ENCODE measurements at places on chromosomes 13 and 19.

GRCh38 chr13:35448465-35448864 lies 28.0 kb downstream of the MAB21L1 start:
- DNase-seq, result no peak

- no peak for DNase-seq
Measured at GRCh38 chr19:38394488-38394887, 6.0 kb downstream of the SPRED3 start.

DNA sequence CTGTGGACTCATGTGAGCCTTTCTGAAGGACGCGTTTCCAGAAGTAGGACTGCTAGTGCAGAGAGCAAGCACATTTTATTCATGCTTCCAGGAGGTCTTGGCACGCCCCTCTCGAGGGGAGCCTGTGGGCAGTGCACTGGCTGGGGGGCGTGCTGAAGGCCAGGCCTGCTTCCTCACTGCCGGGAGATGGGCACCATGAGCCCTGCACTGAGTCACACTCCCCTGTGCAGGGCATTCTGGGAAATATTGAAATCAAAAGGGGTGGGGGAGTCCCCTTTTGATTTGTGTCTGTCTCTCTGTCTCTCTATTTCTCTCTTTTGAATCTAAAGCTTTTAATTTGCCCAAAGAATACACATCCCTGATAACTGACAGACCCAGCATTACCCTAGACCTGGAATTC lies 34.0 kb downstream of the DPF1 start:
- no peak for DNase-seq

GRCh38 chr13:28012383-28012782 lies 23.9 kb upstream of the URAD start:
- DNase-seq, result no peak

- no peak for DNase-seq
Measured at GRCh38 chr13:20125783-20126165, 35.1 kb downstream of the GJA3 start.

GRCh38 chr19:29381353-29382203 lies 144.2 kb upstream of the VSTM2B start:
- DNase-seq, result no peak

GRCh38 chr19:10517760-10518443 lies 655 bp upstream of the S1PR5 start:
- DNase-seq, result no peak

DNA sequence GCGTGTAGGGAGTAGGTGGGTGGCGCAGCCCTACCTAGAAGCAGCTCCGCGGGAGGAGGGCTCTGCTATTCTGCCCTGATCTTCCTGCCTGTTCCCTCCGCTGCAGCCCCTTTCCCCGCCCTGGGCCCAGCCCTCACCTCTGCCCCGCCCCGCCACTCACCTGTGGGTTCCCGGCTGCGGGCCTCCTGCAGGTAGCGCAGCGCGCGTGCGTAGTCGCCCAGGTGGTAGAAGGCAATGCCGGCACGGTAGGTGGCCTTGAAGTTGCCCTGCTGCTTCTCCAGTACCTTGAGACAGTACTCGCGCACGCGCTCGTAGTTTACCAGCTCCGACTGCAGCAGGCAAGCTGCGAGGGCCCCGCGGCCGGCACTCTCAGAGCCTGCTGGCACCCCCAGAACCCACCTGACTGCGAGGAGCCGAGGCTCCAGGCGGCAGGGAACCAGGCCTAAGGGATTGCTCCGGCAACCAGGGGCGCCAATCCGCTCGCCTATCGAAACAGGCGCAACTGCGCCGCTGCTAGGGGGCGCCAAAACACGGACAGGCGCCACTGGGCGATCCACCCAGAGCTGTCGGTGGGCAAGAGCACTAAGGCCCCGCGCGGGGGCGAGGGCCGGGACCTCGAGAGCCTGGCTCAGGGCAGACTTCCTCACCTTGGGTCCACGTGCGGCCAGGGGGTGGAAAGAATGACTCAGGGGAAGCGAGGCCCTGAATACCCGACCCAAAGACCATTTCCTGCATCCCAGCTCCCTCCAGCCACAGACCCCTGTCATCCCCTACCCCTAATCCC lies 965 bp downstream of the TTC9B start:
- no peak for DNase-seq

GRCh38 chr13:33743438-33744368 lies 74.2 kb upstream of the RFC3 start:
- DNase-seq, result no peak

DNA sequence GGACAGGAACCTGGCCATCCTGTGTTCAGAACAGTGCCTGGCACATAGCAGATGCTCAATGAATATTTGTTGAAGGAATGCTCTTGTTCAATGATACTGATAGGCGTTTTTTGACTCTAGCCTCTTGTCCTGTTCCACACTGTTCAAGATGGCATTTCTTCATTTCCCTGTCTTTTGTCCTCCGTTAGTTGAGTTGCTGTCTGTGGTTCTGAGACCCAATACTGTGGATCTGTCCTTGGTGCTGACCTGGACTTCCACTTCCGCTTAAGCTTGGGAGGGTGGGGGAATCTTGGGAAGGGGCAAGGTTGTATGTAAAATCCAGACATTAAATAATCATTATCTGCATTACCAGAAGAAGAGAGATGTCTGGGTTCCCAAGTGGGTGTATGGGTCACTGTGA lies 8.3 kb upstream of the KCNN4 start:
- DNase-seq, result no peak

DNA sequence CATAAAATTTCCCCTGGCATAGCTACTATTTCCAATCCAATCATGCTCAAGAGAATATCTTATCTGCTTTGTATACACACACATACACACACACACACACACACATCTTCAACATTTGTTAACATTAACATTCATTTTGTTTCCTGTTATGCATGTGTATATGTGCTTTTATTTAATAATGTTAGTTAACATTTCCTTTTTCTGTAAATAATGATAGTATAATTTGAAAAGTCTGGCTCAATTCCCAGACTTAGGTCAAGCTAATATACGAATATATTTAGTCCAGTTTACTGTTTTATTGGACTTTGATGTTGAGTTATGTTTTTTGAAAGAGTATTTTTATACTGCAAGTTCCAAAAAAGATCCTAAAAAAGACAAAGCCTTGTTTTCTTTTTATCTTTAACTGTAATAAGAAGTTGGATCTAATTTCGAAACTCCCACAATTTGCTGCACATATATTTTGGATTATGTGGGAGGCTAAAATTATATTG lies 1072.4 kb downstream of the EFNB2 start:
- no peak for DNase-seq

- no peak for DNase-seq
Measured at GRCh38 chr19:12772323-12772722, 3.0 kb downstream of the HOOK2 start.

DNA sequence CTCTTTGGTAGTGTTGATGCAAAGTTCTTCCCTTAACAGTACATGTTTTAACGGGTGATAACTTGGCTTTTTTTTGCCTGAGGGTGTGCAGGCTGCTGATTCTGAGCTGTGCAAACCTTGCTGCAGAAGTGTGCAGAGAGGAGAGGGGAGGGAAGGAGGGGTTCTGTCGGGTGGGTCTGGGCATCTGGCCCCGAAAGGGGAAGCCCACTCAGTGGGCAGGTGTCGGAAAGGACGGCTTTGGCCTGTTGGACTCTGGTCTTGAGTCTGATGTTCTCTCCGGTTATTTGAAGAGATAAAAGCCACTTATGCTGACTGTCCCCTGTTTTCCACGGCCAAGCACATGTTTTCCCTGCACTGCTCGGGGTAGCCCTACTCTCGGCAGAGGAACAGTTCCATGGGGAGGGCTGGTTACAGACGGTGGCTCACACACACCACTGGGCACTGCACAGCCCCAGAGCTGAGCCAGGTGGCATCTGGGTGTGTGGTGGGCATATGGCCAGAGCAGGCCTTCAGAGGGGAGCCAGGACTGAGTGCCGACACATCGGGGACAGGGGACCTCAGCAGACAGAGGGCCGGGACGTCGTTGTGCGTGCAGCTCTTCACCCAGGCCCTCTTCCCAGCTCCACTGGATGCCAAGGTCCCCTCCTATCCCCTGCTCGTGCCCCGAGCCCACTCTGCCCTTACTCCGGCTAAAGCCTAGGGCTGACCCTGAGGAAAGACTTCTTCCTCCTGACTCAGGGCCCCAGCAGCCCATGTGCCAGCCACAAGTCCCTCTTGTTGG lies 93.2 kb downstream of the TEX29 start:
- no peak for DNase-seq

GRCh38 chr13:102510072-102510471 lies 86.7 kb upstream of the TPP2 start:
- no peak for DNase-seq

DNA sequence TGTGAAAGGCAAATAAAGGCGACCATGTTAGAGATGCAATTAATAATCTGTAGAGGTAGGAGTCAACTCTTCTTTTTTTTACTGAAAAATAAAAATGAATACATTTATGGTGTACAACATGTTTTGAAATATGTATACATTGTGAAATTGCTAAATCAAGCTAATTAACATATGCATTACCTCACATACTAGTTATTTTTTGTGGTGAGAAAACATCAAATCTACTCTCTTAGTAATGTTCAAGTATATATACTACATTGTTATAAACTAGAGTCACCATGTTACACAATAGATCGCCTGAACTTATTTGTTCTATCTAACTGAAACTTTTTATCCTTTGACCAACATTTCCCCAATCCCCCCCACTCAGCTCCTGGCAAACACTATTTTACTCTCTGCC lies 143.2 kb downstream of the POU4F1 start:
- no peak for DNase-seq

- no peak for DNase-seq
Measured at GRCh38 chr13:33127009-33127551, 110.9 kb downstream of the KL start.

DNA sequence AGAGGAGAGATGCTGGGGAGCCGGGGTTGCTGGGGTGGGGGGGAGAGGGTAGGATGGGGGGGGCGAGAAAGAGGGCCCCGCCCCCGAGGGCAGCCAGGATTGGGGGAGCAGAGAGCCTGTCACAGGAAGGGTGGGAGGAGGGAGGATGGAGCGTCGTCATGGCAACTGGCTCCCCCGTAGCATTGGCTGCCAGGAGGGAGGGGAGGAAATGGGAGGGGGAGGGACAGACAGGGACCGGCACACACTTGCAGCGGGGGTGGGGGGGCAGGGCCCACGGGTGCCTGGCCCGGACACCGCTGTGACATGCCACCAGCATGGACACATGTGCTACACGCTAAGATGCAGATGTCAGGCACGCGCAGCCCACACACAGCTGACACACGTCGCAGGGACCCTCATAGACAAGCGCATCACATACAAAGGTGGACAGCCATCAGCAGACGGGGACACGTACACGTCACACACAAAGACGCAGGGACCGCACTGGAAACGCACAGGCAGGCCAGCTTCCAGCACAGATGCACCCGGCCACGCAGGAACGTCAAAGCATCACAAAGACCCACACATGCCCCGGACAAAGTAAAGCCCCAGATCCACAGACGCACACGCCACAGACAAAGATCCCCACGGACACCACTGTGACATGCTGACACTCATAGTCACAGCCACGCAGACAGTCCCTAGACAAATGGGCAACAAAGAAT lies at the start of gene LMTK3:
TSS of gene LMTK3 (minus strand) at position 36 of the 704 bp plus-strand sequence. CDS start 259 bp downstream, outside the sequence.
- DNase-seq, result peak; percentile 67

DNA sequence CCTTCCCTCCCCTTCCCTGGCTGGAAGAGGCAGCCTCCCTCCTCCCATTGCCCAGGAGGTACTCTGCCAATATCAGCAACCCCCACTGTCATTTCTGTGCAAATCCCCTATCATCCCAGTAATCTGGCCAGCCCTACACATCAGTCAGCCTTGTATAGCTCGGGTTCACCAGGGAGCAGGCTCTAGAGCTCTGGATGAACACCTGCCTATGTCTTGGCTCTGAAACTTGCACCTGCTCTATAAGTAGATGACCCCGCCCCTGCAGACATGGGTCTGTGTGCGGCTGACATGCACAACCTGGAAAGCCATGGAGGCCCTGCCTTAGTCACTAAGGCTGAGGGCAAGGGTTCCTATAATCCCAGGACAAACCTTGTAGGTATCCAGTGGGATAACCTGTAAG lies 1042.9 kb downstream of the UQCRFS1 start:
- no peak for DNase-seq

DNA sequence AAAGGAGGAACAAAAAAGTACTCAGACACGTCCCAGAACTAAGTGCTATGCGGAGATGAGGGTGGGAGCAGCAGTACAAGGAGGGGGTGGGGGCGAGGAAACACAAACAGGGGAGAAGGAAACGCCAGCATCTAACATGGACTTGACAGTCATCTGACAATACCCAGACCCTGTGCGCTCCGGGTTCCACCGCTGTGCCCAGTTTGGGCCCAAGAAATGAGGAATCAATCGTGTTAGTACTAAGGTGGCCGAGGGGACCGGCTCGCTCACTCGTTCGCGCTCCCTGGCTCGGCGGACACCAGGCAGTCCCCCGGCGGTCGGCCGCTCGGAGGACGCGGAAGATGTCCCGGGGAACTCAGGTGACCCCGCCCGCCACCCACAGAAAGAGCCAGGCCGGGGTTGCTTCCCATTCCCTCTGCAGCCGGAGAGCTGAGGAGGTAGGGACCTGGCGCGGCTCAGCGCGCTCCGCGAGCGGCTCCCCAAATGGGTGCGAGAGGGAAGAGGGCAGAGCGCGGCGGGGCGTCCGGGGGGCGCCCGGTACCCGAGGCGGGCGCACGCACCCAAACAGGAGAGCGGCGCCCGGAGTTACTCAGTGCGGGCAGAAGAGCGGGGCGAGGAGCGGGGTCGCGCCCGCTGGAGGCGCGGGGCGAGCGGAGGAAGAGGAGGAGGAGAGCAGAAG lies 616 bp downstream of the TSHZ3 start:
- peak; percentile 40 for DNase-seq

- no peak for DNase-seq
Measured at GRCh38 chr13:99339736-99340397, 32.7 kb upstream of the GPR183 start.

DNA sequence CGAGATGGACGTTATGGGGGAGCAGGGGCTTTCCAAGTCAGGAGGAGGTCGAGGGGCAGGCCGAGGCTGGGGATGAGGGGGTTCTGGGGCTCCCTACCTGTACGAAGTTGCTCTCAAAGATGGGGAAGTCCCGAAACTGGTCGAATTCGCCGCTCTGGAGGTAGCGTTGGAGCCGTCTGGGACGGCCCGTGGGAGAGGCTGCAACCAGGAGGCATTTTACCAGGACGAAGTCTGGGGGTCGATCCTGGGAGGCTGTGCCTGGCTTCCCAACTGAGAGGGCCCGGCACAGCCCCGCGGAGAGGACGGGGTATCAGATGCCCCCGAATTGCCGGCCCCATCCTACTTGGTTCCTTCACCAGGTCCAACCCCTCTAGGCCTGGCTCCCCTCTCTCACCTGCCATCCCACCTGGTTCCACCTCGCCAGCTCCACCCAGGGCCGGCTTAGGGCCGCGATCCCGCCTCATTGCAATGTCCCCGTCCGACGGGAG lies 527 bp upstream of the EMC10 start:
- no peak for DNase-seq
